ENCODE measurements at places on chromosomes 2 and 18.

GRCh38 chr2:196453613-196454047, 185.9 kb upstream of the CCDC150 start:
- DNase-seq: peak; percentile 18

GRCh38 chr18:62285281-62285680, 39.8 kb upstream of the TNFRSF11A start:
- DNase-seq: no peak

DNA sequence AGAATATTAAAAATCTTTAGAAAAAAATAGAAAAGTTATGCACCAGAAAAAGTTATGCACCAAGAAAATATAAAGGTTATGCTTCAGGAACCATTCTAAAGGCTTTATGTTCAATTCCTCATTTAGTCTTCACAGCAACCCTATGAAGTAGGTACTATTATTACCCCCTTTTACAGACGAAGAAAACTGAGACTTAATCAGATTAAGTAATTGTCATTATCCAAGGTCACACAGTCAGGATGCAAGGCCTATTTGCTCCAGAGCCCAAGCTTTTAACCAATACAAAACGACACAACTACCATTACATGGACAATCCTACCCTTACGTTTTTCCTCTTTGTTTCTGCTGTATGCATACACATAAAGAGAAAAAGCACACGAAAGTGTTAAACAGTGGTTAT, 5.0 kb downstream of the INO80D start:
- DNase-seq: no peak

- no peak for DNase-seq
Measured at GRCh38 chr2:42922790-42923579, 130.6 kb upstream of the HAAO start.

- DNase-seq: no peak
Measured at GRCh38 chr2:44645937-44646336, 284.2 kb downstream of the CAMKMT start.

- no peak for DNase-seq
Measured at GRCh38 chr18:26813043-26813442, 52.5 kb downstream of the AQP4 start.

- DNase-seq: no peak
Measured at GRCh38 chr18:6625481-6625880, 104.0 kb upstream of the ARHGAP28 start.

DNA sequence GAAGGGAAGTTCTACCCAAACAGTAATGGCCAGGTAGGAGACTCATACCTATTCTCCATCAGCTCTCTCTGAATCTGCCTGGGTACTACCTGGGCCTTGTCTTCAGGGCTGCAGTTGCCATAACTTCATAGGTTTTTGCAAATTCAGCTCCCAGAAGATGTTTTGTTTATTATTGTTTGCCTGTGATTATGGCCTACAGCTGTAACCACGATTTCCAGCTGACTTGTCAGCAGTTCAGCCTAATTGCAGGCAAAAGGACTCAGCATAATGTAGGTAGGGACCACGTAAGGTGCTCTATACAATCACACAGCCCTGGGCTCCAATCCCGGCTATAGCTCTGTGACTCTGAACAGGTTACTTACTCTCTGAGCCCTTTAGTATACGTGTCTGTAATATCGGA, 187.0 kb upstream of the FN1 start:
- no peak for DNase-seq

GRCh38 chr2:6423157-6423556, 442.6 kb downstream of the CMPK2 start:
- DNase-seq: no peak

Data from activated CD4-positive, alpha-beta T cell treated with anti-CD3 and anti-CD28 coated beads for 24 hours (primary cell).